Activated CD4-positive, alpha-beta T cell treated with anti-CD3 and anti-CD28 coated beads, Interleukin-2, amount 10 ng/mL, durations not matched to agents 24 days and 14 days (primary cell): ENCODE measurements at places on chromosomes 5 and 9. TPM values are rescaled to one million over a fixed set of nuclear protein-coding genes. Genes with fewer than 3 reads are reported as not detected.

The PCDHB16 gene
- total RNA-seq, result not detected in 2 replicates

The MYMK gene
- not detected in 2 replicates for total RNA-seq

The TOR2A gene
- 20.4 and 21.4 TPM in 2 replicates for total RNA-seq

The SPOUT1 gene
- total RNA-seq, result 149 and 154 TPM in 2 replicates

The CCDC69 gene
- total RNA-seq, result 22.7 and 23.2 TPM in 2 replicates

The IL13 gene
- 231 and 239 TPM in 2 replicates for total RNA-seq

The SPATA31A5 gene
- total RNA-seq, result not detected in 2 replicates

The RPS23 gene
- total RNA-seq, result 2,481 and 2,489 TPM in 2 replicates

The CDKN2AIPNL gene
- total RNA-seq, result 32.0 and 34.3 TPM in 2 replicates

The OMD gene
- not detected in 2 replicates for total RNA-seq

The ARHGEF37 gene
- 1.5 and 1.8 TPM in 2 replicates for total RNA-seq

The ARHGEF39 gene
- 9.9 and 10.8 TPM in 2 replicates for total RNA-seq

The RNF183 gene
- total RNA-seq, result 0.12 TPM in 1 of 2 replicates, not detected in the other

The PCDHA1 gene
- not detected in 2 replicates for total RNA-seq
